ENCODE measurements at places on chromosomes 2 and 18. TPM values are rescaled to one million over a fixed set of nuclear protein-coding genes. Genes with fewer than 3 reads are reported as not detected.

ABHD1 gene
- 2.5 TPM for polyA plus RNA-seq

DNA sequence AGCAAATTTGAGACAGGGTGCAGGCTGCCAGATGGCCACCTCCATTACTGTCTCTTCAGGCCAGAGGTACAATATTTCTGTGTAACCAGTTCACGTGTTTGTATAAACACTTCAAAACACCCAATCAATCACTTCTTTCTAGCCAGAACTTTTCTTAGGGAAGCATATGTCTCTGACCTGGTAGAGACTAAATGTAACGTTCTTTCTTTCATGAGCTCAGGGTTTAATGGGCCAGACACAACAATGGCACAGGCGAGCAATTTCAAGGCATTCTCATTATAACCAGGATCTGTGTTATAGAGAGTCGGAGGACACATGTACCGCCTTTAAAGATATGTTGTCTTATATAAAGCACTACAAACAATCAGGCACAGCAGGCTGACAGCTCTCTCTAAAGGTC, 1846.4 kb upstream of the PIK3C3 start:
- no peak for DNase-seq

ABCG5 gene
- 0.44 TPM for polyA plus RNA-seq

GRCh38 chr2:11050565-11050964, 104.7 kb upstream of the SLC66A3 start:
- no peak for DNase-seq

TUBB8B gene
- not detected for polyA plus RNA-seq

DNA sequence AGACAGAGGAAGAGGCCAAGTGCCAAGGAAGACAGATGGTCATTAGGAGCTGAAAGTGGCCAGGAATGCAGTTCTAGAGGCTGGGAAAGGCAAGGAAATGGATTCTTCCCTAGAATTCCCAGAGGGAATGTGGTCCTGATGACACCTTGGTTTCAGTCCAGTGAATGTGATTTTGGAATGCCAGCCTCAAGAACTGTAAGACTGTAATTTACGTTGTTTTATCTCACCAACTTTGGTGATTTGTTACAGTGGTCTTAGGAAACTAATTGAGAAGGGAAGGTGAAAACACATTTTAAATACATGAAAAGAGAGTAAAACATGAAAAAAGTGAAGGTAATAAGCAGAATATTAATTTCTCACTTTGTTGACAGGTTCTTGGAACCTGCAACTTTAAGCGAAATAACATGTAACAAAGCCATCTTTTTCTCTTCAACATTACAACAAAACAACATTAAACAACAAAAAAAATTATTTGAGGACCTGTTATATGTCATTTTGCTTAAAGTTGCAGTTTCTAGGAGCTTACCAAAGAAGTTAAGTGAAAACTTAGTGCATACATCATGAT, 370.2 kb downstream of the METTL4 start:
- DNase-seq = no peak

FAM110C gene
- polyA plus RNA-seq = 7.3 TPM

PCARE gene
- polyA plus RNA-seq = not detected

- DNase-seq = no peak
These were observed 255.3 kb downstream of the ZNF385B start for GRCh38 chr2:179606141-179606540.

DNA sequence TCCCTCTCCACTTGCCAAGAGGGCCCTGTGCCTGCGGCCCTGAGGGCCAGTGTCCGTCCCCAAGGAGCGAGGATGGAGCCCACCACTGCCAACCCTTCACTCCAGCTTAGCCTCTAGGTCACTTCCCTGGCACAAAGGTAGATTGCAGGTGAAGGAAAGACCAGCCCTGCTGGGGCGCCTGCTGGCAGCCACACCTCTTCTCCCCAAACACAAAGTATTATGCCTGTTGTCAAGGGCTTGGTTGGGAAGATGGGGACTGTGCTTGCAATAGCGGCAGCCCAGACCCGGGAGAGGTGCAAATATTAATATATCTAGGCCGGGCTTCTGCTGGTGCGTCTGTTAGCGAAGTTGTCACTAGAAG, 7.7 kb downstream of the KCNF1 start:
- no peak for DNase-seq
